Fibroblast of lung (primary cell): ENCODE measurements at places on chromosomes 12 and 14. TPM values are rescaled to one million over a fixed set of nuclear protein-coding genes. Genes with fewer than 3 reads are reported as not detected.

DNA sequence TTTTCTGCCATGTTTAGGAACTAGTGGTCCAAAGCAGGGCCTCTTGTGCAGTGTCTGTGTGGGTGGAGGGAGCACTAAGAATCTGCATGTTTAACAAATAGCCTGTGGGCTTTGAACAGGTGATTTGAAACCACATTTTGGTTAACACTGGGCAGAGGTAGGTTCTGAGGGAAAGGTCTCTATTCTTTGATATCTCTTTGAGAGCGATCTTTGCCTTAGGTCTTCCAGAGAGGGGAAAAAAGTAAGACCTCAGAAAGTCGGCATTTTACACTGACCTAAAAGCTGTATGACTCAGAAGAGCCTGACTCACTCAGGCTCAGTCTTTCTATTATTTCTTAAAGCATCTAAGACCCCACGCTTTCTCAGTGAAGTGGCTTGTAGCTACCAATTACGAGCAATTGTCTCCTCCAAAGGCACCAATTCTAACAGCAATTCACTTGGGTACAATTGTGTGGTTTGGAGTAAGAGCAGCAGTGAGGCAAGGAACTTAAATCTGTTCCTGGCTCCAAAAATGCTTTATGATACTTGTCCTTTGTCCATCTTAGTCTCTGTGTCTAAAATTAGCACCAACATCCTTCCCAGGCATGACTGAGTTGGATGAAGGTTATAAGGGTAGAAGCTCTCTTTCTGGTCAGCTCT, 8.8 kb downstream of the EIF2B2 start:
- peak; percentile 69 for DNase-seq

DNA sequence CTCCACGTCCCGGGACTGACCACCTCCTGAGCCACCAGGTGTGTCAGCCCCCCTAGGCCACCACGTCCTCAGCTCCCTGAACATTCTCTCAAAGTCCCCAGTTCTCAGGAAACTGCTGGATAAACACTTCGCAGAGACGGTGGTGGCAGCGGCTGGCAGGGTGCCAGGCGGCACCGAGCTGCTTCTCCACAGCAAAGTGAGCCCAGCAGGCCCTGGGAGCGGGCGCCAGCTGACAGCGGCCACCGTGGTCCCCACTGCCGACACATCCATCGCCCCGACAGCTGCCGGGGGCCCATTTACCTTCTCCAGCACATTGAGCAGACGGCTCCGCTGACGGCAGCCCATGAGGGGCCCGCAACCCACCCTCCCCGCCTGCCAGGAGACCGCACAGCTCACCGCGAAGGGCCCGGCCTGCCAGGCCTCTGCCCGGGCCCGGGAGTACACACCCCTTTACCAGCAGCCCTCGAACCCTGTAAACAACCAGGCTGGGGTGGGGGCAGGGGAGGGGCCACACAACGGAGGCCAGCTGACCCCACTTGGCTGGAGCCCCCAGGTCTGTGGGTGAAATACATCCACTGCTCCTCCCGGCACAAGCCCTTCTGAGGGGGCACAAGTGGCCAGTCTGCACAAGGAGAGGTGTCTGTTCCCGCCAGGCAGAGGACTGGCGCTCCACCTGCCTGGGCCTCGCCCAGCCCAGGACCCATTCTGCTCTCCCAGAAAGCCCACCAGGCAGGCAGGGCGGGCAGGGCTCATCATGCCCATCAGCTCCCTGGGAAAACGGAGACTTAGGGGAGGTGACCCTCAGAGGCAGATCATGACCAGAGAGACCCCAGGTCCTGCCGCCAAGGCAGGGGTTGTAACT, 10.5 kb downstream of the AKT1 start:
- DNase-seq: no peak

GRCh38 chr12:10207136-10207535, 5.5 kb upstream of the GABARAPL1 start:
- no peak for DNase-seq

- DNase-seq: no peak
Measured at GRCh38 chr12:15648558-15648957, 140.6 kb downstream of the EPS8 start.

GRCh38 chr12:65810036-65810435, 14.2 kb upstream of the HMGA2 start:
- peak; percentile 13 for DNase-seq

The KRT71 gene
- not detected in 2 replicates for total RNA-seq

The KLRK1 gene
- total RNA-seq: not detected in 2 replicates

The OAS2 gene
- total RNA-seq: 2.3 and 3.1 TPM in 2 replicates

The NFE2 gene
- under 0.01 and 0.17 TPM in 2 replicates for total RNA-seq

The EIF2B2 gene
- 30.2 and 34.2 TPM in 2 replicates for total RNA-seq
